ENCODE measurements at places on chromosomes 13 and 19. TPM values are rescaled to one million over a fixed set of nuclear protein-coding genes. Genes with fewer than 3 reads are reported as not detected.

DNA sequence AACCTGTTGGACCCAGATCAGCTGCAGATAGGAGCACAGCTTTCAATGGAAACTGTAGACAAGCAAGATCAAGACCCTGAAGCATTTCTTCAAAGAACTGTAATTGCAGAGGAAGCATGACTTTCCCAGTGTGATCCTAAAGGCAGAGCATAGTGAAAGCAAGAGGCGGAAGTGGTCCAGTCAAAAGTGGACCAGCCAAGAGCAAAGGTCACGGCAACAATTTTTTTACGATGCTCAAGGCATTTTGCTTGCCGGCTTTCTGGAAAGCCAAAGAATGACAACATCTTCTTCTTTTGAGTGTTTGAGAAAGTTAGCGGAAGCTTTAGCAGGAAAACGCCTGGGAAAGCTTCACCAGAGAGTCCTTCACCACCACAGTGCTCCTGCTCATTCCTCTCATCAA lies 111.6 kb downstream of the RNF17 start:
- DNase-seq, result no peak

SYNGR4 gene
- not detected for total RNA-seq

- DNase-seq, result no peak
These were observed 52.6 kb downstream of the ALOX5AP start for GRCh38 chr13:30787738-30788525.

- DNase-seq, result no peak
These were observed 125.9 kb downstream of the MIPEP start for GRCh38 chr13:23763318-23763717.

GRCh38 chr19:18814063-18814462 lies 17.7 kb upstream of the UPF1 start:
- peak; percentile 78 for DNase-seq

DNA sequence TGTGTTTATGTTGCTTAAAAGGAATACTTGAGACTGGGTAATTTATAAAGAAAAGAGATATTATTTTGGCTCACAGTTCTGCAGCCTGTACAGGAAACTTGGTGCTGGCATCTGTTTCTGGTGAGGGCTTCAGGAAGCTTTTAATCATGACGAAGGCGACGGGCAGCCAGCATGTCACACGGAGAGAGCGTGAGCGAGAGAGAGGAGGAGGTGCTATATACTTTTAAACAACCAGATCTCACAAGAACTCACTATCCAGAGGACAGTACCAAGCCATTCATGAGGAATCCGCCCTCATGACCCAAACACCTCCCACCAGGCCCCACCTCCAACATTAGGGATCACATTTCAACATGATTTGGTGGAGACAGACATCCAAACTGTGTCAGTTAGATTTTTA lies 163.4 kb upstream of the TSC22D1 start:
- no peak for DNase-seq

- DNase-seq, result peak; percentile 57
These were observed 4.8 kb upstream of the SMG9 start for GRCh38 chr19:43759515-43759914.

- DNase-seq, result no peak
These were observed 4.8 kb downstream of the PNKP start for GRCh38 chr19:49862391-49863253.

DNA sequence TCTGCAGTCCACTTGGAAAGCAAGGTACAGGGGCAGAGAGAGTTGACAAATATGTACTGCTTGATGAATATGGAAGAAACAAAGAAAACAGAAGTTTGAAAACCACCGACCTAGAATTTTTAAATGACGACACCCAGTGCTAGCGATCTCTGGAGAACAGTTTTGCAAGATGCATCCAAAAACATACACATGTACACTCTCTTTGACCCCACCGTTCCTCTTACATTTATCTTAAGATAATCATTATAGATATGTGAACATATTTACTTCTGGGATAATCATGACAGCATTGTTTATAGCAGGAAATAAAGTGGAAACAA lies 40.8 kb upstream of the IGSF23 start:
- DNase-seq, result no peak

DNA sequence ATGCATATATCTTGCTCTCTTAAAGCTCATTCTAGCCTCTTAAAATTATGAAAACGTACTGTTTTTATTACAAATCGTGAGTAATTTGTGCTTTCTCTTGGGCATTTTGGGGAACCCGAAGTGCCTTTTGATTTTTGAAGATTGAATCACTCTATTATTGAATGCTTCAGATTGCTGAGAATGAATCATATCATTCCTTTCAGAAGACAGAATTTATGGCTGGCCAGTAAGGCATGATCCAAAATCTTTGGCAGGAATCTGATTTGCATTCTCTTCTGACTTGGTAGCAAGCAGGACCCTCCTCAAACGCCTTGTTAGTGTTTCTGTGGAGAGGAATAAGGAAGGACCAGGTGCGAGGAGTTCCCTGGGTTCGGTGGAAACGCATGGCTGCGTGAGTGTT lies 49.5 kb downstream of the STARD13 start:
- DNase-seq, result peak; percentile 85

ZNF709 gene
- 1.4 TPM for total RNA-seq

FUT2 gene
- total RNA-seq, result not detected

All from fibroblast of the aortic adventitia (primary cell).